ENCODE measurements at places on chromosomes 7 and 10.

GRCh38 chr10:29554660-29555059 is 80.1 kb downstream of the SVIL start:
- DNase-seq, result peak; percentile 75

DNA sequence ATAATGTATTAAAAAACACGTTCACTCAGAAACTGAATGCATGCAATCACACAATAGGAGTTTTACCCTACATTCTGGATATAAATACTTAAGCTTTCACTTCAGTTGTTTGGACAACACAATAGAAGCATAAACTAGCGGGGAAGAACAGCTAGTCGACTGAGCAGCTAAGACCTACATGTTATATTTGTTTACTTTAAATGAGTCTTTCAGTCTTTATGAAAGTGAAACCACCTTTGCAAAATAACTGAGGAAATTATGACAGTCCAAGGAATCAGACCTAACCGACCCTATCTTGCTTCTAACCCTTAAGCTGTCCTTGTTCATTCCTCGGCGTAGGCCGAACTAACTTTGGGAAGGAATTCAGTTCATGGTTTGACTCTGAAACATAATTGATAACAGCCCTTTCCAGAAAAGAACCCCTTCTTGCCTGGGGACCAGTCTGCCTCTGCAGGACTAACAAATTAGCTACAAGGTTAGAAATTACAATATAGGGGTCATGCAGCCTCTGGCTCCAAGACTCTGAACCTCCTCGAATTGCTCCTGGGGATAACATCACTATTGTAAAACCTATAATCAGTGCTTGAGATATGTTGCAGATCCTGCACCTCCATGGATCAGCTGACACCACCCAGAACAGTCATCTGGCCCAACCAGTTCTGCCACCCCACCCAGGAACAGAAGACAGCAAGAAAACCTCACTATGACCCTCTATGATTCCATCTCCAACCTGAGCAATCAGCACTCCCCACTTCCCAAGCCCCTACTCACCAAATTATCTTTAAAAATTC is 185.1 kb upstream of the KLF6 start:
- no peak for DNase-seq

GRCh38 chr10:15242261-15242840 is 73.9 kb upstream of the NMT2 start:
- DNase-seq, result no peak

- no peak for DNase-seq
Observed at GRCh38 chr7:18893156-18893555, 224.3 kb downstream of the TWIST1 start.
